ENCODE measurements at places on chromosomes 12 and 14.
A peak's percentile ranks its signal among the peaks of the same experiment; 100 is the strongest.

- DNase-seq = peak; percentile 26
Measured at GRCh38 chr12:117030187-117030900, 68.9 kb downstream of the TESC start.

- DNase-seq = no peak
Measured at GRCh38 chr12:29287622-29288021, 93.3 kb downstream of the ERGIC2 start.

- no peak for DNase-seq
Measured at GRCh38 chr12:94616203-94616729, 34.1 kb downstream of the TMCC3 start.

DNA sequence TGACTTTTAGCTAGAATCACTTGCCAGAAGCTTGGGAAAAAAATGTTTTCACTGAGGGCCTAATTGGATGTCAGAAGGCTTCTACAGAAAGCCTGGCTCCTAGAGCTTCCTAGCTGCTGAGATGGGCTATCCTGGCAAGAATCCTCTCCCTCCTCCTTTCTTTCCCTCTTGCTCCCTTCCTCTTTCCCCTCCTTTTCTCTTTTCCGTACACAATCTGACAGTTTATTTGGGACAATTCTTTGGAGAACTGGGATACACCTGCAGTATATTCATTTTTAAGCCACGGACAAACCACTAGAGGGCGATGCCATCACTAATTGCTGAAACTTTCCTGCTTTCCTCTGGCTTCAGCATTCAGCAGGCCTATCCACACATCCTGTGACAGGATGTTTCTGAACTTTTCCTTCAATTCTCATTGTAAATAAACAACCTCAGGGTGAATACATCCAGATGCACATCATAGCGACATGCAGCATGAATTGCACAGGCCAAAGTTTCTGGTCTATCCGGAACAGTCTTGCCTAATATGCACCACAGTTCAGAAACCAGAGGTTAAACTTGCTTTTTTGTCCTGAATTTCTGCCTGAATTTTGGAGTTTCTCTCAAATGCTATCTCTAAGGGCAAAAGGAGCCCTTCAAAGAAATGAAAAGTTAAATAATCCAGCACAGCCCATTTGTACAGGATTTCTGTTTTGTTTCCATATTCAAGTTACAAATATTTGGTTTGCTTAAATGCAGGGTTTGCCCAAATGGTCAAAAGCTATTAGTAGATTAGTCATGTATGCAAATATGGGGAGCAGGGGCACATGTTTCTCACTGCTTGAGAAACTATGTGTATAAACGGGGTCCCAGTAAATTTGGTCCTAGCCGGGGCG is 142.8 kb downstream of the PAWR start:
- DNase-seq = no peak

DNA sequence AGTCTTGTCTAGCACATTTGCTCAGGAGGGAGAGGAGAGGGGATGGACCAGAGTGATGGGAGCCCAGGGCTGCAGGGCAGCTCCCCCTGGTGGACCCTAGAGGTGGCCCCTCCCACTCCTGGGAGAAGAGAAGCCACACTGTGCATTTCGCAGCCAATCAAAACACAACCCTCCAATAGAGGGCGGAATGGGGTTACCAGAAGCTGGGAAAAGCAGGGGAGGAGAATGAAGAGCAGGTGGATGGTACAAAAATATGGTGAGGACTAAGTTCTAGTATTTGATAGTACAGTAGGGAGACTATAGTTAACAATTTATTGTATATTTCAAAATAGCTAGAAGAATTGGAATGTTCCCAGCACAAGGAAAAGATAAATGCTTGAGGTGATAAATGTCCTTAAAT is 23.6 kb downstream of the VASH1 start:
- peak; percentile 75 for DNase-seq

DNA sequence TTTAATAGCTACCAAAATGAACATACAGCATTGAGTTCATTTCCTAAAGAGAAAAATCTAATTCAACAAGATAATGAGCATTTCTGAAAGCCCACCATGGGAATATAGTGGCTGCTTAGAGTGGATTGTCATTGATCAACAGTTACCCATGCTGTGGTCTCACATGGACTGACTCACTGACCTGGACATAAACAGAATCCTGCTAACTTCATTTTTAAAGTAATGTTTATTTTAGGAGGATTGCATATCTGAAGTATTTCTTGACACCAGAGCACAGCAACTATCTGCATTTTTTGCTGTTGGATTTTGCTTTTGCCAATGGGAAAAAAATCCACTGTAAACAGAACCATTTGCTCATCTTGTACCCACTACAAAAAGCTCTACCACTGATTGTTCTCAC is 71.7 kb downstream of the KCNC2 start:
- DNase-seq = no peak

GRCh38 chr14:56603648-56604047 is 24.1 kb downstream of the TMEM260 start:
- no peak for DNase-seq

- DNase-seq = no peak
Measured at GRCh38 chr14:98952593-98953350, 319.2 kb downstream of the BCL11B start.

DNA sequence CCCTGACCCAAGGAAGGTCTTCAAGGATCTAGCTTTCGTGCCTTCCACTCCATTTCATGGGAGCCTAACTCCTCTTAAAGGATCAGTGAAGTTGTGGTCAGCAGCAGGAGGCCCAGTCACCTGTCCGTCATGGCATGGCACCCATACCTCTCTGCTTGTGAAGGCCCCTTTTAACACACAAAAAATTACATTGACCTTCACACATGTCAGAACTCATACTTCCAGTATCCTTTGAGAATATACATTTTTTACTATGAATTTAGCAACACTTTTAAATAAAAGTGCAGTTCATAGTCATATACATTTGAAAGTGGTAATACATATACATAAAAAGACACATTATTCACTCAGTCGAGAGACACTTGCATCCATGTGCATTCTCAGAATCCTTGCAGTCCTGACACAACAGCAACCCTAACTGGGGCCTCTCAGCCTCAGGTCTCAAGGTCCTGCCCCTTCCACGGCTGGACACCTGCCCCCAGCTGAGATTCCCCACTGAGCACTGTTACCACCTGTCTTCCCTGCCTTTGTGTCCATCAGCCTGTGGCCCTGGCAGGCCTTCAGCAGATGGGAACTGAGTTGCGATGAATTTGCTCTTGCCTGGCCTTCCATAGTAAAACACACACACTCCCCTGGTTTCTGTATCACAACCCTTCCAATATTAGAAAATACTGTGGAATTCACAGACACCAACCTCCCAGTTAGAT is 3.7 kb upstream of the KRT3 start:
- no peak for DNase-seq

- no peak for DNase-seq
Measured at GRCh38 chr14:88269806-88270420, 53.2 kb downstream of the KCNK10 start.

GRCh38 chr12:69474456-69474855 is 4.3 kb downstream of the FRS2 start:
- DNase-seq = no peak

- DNase-seq = no peak
Measured at GRCh38 chr14:53855127-53855526, 101.5 kb downstream of the BMP4 start.

GRCh38 chr12:44750468-44750867 is 125.6 kb downstream of the NELL2 start:
- no peak for DNase-seq

- DNase-seq = no peak
Measured at GRCh38 chr14:70807898-70808415, 1.4 kb downstream of the MAP3K9 start.

DNA sequence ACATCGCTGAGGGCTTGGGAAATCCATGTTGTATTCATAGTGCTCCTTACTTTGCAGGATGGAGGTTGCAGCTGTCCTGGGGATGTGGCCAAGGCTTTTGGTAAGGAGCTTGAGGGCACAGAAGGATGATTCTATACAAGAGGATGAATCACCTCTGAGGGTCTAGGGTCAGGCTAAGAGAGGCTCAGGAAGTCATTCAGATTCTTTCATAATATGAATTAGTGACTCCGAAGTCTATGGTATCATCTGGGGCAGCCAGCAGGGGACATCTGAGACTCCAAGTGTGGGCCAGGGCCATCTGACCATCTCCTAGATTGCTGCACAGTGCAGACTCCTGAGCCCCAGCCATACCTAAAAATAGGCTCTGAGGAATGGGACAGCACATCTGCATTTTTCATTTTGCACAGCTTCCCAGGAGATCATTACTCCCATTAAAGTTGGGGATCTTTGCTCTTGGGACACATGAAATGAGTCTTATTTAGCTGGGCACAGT is 4.8 kb downstream of the GMPR2 start:
- DNase-seq = no peak

- DNase-seq = no peak
Measured at GRCh38 chr12:12180575-12180974, 86.3 kb downstream of the LRP6 start.

DNA sequence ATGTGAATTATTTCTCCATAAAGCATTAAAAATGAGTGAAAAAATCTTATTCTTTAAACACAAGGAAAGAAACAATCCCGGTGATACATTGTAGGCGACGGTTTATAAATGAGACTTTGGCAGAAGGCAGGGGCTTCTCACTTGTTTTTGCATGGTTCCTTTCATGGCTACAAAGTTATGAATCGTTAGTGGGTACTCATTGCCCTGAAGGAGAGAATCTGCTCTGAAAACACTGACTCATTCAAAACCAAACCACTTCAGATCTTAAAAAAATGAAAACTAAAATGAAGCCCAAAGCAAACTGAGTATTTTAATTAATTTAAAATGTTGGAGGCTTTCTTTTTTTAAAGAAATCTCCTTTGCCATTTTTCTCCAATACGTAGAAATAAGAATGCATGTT is 41.4 kb upstream of the AMIGO2 start:
- no peak for DNase-seq

- DNase-seq = no peak
Measured at GRCh38 chr14:91173904-91174303, 60.0 kb downstream of the DGLUCY start.

GRCh38 chr12:12684375-12685106 is 11.4 kb downstream of the GPR19 start:
- peak; percentile 60 for DNase-seq

DNA sequence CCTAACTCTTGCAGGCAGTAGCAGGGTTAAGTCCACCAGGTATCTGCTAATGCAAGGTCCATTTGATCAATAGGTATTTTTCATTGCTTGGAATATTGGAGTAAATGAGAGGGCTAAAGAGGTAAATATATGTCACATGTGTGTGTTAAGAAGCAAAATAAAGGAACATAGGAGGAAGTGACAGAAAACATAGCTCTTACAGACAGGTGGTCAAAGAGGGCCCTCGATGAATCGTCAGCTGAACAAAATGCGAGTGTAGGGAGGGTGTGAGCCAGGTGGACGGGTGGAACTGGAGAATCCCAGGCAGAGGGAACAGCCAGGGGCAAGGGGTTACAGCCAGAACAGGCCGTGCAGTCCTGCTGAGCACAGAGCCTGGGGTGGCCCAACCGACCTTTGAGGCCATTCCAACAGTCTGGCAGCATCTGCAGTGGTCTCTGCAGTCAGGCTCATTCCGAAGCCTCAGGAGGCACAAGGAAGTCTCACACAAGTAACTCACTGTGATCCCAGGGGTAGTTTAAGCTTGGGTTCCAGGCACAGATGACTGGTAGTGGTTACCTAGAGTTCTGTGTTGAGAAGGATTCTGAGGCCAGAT is 43.2 kb downstream of the CCDC88C start:
- no peak for DNase-seq

GRCh38 chr12:112314981-112315380 is 67.2 kb downstream of the HECTD4 start:
- DNase-seq = no peak

- no peak for DNase-seq
Measured at GRCh38 chr14:29222671-29223268, 456.2 kb downstream of the FOXG1 start.

DNA sequence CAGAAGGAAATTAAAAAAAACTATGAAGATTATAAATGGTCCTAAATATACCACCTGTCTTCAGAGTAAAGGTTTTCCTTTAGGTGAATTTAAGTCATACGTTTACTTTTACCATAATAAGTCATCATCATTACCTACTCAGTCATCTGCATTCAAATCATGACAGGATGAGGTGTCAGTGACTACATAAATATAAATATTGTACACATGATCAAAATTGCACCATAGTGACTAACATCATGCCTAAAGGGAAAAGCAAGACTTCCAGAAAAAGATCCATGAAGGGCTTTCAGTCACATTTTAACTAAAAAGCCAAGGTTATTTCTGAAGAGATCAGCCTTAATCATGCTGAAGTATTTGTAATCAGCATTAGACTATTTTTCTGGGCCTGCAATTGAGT is 759.9 kb upstream of the FLRT2 start:
- DNase-seq = no peak

GRCh38 chr12:106285982-106286381 is 16.6 kb upstream of the TCP11L2 start:
- DNase-seq = no peak

- no peak for DNase-seq
Measured at GRCh38 chr12:132290203-132290540, 39.2 kb downstream of the GALNT9 start.

DNA sequence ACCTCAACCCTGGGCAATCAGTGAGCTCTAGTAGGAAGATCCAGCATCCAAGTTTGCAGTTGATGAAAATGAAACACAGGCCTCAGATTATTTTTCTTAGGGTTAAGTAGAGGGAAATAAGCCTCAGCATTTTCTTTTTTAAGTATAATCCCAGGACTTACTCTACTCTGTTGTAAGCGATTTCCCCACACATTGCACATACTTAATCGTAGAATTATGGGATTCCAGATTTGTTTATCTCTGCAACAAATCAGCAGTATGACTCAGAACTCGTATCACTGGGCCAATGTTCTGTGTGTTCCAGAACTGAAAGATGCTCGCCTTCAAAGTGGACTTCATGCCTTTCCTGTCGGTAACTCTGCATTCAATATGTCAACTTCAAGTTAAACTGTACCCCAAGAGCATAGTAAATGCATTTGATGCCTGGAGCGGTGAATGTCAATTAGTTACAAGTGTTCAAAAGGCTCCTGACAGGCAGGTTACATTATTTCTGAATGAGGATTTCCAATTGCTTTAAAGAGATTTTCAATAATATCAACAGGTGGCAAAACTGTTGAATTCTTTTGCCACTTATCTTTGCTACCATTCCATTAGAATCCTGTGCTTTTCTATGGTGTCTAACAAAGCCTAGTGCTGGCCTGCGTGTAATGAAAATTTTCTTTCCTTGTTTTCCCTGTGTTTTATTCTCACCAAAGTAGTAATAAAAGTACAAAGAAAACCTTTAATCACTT is 323.8 kb upstream of the SYT1 start:
- DNase-seq = no peak

DNA sequence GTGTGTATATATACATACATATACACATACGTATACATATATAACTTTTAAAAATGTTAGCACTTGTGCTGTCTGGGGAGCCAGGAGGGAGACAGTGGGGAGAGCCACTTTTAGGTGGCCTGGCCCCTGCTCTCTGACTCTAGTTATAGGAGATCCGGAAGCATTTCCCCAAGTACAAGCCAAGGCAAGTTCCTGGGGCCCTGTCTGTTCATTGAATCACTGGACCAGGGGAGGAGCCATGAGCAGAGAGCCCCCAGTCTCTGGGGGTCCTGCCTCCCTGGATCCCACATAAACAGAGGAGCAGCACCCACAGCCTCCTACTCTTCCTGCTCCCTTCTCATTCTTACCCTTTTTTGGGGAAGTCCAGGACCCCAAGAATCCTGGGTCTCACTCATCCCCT is 45.4 kb upstream of the TMED10 start:
- no peak for DNase-seq

Data from right forelimb (tissue), 1 donor.